ENCODE measurements at places on chromosomes 6 and 20. TPM values are rescaled to one million over a fixed set of nuclear protein-coding genes. Genes with fewer than 3 reads are reported as not detected.
A peak's percentile ranks its signal among the peaks of the same experiment; 100 is the strongest.

- no peak for DNase-seq
These were observed 11.7 kb downstream of the TFEB start for GRCh38 chr6:41723530-41724227.

DNA sequence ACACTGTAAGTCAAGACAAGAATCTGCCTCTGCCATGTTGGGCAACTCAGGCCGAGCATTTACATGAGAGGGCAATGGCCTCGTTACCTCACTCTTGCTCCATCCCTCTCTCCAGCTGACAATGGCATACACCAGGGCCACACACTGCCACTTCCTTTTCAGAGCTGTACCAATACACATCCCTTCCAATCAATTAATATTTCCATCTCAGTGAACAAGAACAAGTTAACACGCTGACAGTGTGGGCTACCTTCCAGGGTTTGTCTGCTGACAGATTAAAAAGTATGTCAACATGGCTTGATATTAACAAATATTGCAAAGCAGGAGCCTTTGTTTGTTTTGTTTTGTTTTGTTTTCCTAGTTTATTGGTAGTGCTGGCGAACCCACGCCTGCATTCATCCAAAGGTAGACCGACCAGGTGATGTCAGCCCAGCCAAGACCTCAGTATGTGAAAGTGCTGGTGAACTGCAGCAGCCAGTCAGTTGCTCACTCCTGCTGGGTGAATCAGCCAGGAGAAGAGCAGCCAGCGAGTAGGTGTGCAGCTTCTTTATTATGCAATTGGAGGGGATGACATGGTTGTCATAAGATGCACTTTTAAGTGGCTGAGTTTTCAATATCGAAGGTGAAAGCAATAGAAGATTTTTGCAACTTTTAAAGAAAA lies 487.3 kb upstream of the JARID2 start:
- no peak for DNase-seq

- DNase-seq = peak; percentile 23
These were observed at the start of gene SGK1 for GRCh38 chr6:134317471-134318131. Gene SGK1 (minus strand): TSS chr6:134318112. CDS start chr6:134317460, 652 bp downstream.

DNA sequence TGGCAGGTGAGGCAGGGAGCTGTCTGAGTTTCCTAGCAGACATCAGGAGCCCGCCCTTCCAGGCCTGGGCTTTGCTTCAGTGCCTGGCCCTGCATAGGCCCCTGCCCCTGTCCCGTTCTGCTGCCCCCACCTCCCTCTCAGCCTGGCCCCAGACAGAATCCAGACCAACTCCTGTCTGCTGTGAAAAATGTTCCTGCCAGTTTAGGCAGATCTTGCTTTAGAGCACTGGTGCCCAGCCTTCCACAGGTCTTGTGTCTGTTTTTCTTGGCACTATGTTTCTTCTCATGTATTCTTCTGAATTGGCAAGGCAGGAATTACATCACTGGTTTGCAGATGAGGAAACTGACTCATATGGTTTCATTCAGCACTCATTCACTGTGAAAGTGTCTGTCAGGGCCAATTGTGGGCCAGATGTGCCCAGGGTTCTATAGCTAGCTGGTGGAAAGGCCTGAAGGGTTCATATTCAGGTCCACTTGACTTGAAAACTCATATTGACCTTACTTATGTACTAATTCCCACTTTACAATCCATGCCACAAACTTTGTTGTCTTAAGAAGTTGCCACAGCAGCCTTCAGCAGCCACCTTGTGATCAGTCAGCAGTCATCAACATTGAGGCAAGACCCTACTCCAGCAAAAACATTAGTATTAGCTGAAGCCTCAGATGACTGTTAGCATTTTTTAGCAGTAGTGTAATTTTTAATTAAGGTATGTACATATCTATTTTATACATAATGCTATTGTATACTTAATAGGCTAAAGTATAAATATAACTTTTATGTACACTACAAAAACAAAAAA lies 40.5 kb downstream of the HLA-F start:
- peak; percentile 58 for DNase-seq

RNF8 gene
- total RNA-seq = 22.5 TPM

KPNA5 gene
- 9.9 TPM for total RNA-seq

RAD21L1 gene
- total RNA-seq = not detected
